T1000 (cell line): ENCODE measurements at places on chromosomes 5 and 9.

GRCh38 chr9:121625590-121625989, 25.8 kb upstream of the DAB2IP start:
- no peak for DNase-seq

DNA sequence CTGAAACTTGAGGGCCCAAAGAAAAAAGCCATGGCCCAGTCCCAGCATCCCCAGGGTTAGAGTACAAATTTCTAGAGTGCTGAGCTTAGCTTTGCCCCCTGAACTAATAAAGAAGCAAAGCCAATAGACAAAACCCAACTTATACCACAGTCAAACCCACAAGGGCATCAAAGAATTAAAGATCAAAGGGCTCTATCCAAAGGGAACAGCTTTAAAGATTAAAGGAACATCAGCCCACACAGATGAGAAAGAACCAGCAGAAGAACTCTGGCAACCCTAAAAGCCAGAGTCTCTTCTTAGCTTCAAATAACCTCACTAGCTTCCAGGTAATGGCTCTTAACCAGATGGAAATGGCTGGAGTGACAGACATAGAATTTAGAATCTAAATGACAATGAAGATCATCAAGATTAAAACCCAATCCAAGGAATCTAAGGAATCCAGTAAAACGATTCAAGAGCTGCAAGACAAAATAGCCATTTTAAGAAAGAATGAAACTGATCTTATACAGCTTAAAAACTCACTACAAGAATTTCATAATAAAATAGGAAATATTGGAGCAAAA, 93.9 kb downstream of the YIPF5 start:
- DNase-seq = no peak

DNA sequence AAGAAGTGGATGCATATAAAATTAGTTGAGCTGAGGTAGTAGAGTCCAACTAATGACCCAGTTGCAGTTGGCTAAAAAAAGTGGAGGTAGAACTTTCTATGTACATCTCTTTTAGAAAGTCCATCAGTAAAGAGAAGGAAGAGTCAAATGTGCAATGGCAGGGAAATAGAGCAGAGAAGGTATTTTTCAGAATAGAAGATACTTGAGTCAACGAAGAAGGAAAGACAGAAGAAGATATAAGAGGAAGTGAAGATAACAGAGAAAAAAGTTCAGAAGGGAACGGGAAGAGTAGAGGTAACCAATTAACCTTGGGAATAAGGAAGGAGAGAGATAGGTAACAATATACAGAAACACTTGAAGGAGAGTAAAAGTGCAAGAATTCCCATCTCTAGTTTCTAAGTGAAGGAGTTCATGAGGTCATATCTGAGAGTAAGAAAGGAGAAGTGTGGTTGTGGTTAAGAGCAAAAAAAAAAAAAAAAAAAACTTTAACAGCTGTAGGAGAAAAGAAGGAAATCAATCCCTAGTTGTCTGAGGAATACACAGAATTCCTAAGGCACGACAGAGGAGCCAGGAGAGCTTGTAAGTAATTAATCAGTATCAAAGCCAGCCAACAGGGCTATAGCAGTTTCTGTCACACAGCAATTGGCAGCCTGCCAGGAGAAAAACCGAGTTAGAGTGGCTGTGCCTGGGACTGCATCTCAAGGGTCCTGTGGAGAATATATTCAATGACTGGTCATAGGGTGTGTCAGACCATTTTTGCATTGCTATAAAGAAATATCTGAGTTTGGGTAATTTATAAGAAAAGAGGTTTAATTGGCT, 61.0 kb downstream of the ARL15 start:
- peak; percentile 20 for DNase-seq

GRCh38 chr5:132760049-132760420, 12.8 kb downstream of the CCNI2 start:
- no peak for DNase-seq

- DNase-seq = no peak
These were observed 5.8 kb upstream of the APBA1 start for GRCh38 chr9:69677931-69678330.

GRCh38 chr9:117678871-117679270, 25.3 kb upstream of the TLR4 start:
- DNase-seq = no peak

DNA sequence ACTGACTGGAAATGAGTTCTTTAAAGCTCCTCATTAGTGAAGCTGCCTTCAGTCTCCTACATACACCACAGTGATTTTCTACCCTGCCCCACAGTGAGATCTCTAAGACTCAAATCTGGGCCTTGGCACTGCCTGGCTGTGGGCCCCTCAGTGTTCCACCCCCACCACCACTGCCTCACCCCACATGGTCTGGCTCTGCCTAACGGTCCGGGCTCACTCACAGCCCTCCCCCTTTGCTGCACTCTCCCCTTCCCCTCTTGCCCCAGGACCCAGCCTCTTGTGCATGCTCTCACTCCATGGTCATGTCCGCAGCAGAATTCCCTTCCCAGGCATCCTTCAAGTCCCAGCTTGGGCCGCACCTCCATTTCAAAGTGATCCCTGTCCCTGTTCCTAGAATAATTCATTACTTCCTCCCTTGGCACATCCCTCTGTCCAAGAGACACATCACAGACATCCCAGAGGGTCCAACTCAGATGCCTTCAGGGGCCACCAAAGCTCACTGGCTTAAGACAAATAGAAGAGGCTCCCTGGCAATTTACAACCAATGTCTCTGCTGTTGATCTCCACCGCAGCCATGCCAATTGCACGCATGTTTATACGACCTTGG, 56.7 kb downstream of the HRH2 start:
- no peak for DNase-seq

DNA sequence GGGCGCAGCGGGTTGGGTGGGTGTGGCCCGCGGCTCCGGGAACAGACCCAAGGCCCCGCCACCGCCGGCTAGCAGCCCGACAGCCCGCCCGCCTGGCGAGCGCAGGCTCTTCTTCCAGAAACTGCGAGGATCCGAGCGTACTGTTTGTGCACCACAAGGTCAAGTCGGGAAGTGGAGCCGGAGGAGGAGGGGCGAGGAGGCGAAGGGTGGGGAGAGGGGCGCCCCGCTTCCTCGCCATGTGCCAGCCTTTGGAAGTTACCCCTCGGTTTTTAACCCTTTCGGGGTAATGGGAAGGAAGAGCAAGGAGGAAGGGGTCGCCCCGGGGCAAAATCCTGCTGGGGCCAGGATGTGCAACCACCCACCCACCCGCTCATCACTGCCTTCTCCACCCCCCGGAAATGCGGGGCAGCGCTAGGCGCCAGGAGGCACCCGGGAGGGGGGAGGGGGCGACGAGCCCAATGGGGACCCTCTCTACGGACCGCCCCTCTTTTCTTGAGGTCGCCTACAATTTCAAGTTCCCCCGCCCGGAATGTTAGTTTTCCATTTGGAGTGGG, 1.1 kb upstream of the JADE2 start:
- DNase-seq = peak; percentile 46

- DNase-seq = no peak
These were observed 24.6 kb downstream of the RAPGEF6 start for GRCh38 chr5:131610198-131611063.

- DNase-seq = no peak
These were observed 284.7 kb downstream of the FANCC start for GRCh38 chr9:95032580-95033341.

DNA sequence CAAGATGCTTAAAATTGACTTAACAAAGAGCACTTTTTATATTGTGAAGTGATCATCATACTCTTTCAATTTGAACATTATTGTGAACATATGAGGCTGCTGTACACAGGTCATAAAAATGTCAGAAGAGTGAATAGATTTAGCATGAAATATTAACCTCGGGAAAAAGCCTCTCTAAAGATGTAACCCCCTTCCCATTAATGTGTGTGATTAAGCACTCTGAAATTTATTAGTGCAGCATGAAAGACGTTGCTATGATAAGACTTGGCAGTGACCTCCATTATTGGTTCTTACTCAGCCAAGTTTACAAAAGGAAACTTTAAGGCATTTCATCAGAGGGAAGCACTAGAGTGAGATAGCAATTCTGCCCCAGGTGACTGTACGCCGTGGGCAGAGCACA, 326.5 kb downstream of the NTRK2 start:
- no peak for DNase-seq

DNA sequence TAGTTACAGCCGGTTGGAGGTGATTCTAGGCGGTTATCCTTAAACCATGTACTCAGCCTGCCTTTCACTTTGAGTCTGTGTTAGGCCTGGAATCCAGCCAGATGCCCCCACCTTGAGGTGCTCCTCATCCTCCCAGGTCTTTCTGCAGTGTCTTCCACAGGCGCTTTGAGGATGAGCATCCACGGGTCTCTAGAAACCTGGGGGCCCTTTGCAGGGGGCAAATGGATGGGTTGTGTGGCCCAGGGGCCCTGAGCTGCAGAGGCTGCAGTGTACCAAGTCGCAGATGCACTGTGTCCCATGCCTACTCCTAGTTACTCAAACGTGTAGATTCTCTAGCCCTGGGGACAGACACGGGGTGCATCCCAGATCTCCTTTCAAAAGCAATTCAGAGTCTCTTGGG, 242.1 kb upstream of the IRX1 start:
- DNase-seq = no peak

DNA sequence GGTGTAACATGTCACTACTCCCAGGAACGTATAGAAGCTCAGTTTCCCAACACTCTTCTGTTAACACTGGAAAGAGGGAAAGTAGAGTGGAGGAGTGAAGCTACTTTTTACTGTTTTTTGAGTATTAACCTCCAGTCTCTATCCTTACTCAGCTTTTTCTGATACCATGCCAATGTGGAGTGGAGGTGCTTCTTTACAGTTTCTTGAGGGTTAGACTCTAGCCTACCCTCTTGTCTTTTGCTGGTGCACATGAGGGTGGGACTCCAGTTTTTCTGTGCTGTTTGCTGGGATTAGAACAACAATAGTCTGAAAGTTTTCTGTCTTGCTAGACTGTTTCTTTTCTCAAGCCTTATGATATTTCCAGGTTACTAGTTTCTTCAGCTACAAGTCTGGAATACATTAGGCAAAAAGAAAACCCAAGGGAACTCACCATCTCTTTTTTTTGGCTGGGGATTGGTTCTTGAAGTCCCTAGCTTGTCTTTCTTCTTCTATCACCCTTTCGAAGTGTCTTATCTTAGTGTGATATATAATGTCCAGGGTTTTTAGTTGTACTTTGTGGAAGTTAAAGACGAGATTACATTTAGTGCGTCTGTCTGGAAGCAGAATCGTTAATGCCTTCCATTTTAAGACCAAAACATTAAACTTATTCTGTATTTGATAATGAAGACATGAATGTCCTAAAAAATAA, 35.9 kb downstream of the PRR16 start:
- no peak for DNase-seq

- no peak for DNase-seq
These were observed 10.7 kb upstream of the LTC4S start for GRCh38 chr5:179783128-179783527.

DNA sequence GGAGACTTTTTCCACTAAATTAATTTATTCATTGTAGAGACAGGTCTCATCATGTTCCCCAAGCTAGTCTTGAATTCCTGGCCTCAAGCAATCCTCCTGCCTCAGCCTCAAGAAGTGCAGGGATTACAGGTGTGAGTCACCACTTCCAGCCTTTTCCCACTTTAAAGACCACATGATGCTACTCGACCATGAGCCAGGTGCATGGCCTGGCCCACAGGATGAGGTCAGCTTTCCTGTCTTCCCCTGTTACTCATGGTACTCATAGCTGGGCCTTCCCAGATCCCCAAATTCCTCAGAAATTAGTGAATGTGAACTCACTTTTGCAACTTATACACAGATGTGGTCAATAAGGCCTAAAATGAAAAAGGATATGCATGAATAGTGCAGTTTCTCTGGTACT, 395.9 kb downstream of the SEMA5A start:
- peak; percentile 13 for DNase-seq

- DNase-seq = no peak
These were observed 27.4 kb downstream of the DNAH5 start for GRCh38 chr5:13917061-13917460.

DNA sequence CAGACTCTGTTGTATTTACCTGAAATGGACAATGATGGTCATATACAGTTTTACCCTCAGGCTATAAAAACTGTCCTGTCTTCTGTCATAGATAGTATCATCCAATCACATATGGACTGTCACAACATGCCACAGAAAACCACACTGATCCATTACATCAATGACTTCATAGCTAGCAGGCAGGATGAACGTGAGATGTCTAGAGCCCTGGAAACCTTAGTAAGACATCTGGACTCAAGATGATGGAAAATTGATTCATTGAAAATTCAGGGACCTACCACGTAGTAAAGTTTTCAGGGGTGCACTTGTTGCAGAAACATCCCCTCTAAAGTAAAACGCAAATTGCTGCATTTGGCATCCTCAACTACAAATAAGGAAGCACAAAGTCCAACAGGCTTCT, 284.4 kb upstream of the RGMB start:
- no peak for DNase-seq

GRCh38 chr5:97163360-97163764, 19.7 kb downstream of the RIOK2 start:
- no peak for DNase-seq

GRCh38 chr5:150163547-150164059, 3.0 kb upstream of the CDX1 start:
- no peak for DNase-seq

DNA sequence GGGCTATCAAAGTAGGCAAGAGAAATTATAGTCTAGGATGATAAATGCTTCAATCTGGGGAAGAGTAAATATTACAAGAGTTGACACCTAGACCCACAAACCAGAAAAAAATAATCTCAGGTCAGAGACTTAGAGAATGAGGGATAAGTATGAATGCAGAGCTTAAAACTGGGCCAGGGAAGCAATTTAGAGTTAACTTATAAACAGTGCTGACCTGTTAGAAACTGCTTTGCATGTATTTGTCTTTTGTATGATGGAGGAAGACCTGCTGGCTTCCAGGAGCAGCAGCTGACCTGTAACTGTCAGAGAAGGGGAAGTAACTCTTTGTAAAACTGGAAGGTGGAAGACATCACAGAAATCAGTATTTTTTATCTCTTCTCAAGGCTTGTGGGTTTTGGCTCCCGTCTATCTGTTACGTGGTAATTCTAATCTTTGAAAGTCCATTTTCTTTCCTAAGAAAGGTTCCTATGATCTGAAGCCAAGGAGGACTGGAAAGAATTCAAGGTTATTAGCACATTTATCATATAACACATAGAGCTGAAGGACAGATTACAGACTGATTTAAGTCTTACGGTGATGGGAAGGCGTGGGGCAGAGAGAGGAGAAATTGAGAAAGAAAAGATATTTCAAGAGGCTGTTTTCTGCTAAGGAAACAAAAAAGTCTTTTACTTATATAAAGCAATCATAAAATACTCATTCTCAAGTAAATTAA, 114.7 kb upstream of the ADAMTS19 start:
- no peak for DNase-seq

- no peak for DNase-seq
These were observed 83.2 kb upstream of the TAS2R1 start for GRCh38 chr5:9713356-9713755.

DNA sequence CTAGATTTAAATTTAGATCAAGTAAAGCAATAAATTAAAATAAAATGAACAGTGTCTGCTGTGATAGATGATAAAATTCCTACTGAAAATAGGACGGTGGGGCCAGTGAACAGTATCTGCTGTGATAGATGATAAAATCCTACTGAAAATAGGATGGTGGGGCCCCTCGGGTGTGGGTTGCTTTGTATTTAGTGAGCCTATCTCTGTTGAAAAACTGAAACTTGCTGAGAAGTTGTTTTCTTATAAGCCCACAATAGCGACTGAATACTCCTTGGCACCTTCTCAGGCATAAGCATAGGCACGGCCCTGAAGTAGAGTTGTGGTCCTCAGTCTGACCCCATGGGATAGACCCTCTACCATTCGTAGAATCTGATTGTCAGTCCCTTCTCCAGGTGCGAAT, 5.7 kb downstream of the SDHA start:
- DNase-seq = no peak

- DNase-seq = no peak
These were observed 1258.1 kb upstream of the CDH6 start for GRCh38 chr5:29935371-29935770.
